Stimulated activated CD8-positive, alpha-beta memory T cell treated with anti-CD3 and anti-CD28 coated beads, Interleukin-7, amount 100 ng/mL, for 48 hours (primary cell): ENCODE measurements at places on chromosomes 12 and 14.

- no peak for DNase-seq
Observed at GRCh38 chr12:110312581-110313360, 31.7 kb downstream of the ATP2A2 start.

GRCh38 chr14:44565968-44566367 is 58.9 kb upstream of the FSCB start:
- DNase-seq, result no peak

DNA sequence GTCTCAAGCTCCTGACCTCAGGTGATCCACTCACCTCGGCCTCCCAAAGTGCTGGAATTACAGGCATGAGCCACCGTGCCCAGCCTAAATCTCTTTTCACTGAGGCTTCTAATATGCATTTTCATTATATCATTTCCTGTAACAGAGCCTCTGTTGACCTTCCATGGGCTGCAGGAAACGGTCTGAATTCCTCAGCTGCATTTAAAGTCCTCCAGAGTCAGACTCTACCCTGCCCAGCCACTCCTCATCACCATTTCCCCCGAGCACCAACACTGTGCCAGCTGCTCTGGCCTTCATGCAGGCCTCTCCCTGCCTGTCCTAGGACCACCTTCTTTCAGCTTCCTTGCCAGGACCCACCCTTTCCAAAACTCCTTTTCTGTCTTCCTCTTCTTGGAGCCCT is 9.8 kb upstream of the NFKBIA start:
- no peak for DNase-seq

DNA sequence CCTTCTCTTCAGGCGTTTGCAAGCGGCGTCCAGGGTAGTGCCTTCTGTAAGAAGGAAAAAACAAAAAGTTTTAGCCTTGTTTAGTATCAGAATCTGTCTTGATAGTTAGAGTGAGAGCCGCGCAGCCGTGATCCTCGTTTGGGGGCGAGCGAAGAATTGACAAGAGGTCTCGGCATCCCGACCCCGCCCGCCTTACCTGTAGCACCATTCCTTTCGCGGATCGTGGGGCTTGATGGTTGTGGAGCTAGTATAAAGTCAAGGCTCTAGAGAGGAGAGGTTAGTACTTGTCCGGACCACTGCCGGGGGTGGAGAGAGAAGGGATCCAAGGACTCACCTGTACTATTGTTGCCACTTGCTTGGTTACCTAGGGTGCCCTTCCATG is 494 bp downstream of the TMTC3 start:
- DNase-seq, result no peak

- no peak for DNase-seq
Observed at GRCh38 chr12:69765515-69765914, 26.9 kb downstream of the RAB3IP start.

GRCh38 chr12:6343518-6343917 is 1.6 kb upstream of the TNFRSF1A start:
- DNase-seq, result no peak

DNA sequence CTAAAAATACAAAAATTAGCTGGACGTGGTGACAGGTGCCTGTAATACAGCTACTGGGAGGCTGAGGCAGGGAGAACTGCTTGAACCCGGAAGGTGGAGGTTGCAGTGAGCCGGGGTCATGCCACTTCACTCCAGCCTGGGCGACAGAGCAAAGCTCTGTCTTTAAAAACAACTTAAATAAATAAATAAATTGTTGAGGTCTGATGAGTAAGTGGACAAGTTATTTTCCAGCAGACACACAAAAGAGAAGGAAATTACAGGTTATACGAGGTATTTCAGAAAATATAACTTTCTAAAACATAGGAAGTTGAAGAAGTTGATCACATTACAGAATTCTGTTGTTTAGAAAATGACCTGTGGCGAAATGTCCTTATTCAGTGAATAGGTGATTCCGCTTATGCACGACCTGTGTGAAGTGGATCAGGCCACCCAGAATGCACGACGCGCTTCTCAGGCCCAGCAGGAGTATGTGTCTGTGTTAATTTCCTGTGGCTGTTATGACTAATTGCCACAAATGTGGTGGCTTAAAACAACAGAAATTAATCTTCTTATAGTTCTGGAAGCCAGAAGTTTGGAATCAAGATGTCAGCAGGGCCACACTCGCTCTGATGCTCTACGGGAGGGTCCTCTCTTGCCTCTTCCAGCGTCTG is 38.1 kb downstream of the P2RX7 start:
- no peak for DNase-seq

DNA sequence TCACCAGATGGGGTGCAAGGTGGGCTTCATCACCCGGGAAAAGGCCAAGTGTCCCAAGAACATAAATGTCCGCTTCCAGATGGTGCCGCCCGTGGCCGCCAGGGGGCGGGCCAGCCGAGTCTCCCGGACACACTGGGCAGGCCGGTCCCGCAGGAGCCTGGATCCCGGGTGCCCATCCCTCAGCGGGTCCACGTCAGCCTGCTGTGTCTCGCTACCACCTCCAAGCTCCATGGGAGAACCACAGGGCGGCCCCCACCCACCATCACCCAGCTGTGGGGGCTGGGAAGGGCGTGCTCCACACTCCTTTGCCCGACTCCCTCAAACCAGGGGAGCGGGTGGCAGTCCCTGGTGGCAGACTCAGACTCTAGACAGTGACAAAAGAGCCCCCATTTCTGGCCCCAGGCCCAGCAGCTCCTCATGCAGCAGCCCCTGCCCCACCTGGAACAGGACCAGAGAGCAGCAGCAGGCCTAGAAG is 22.0 kb upstream of the NUDT14 start:
- DNase-seq, result peak; percentile 27

GRCh38 chr14:88007608-88008007 is 2.7 kb downstream of the GPR65 start:
- no peak for DNase-seq

DNA sequence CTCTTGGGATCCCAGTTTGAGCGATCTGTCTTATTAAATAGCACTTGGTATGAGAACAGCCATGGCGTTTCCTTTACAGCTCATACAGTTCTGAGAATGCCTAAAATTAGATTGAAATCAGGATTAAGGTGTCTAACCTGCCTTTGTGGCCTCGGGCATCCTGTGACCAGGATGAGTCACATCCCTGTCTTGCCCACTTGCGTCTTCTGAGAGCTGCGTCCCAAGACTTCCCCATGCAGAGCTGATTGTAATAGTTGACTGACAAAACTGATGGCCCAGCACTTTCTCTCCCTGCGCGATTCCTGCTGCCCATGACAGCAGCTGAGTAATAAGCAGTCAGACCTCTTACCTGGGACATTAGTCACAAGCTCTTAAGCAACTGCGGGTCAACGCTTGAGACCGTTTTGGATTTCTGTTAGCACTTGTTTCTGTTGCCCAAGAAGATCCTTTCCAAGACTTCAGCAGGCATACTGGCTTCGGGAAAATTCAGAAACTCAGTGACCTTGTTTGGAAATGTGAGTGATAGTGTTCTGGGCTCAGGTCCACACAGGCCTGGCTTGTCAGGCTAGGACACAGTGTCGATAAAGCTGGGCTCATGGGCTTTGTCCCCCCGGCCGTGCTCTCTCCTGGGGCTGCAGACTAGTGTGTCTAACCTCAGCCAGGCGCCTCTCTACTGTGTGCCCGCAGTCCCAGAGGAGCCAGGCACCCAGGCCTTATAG is 169.9 kb upstream of the HIF1A start:
- peak; percentile 55 for DNase-seq

GRCh38 chr12:690466-690865 is 27.2 kb upstream of the NINJ2 start:
- DNase-seq, result no peak

GRCh38 chr14:84129941-84130340 is 1400.0 kb upstream of the FLRT2 start:
- DNase-seq, result no peak

DNA sequence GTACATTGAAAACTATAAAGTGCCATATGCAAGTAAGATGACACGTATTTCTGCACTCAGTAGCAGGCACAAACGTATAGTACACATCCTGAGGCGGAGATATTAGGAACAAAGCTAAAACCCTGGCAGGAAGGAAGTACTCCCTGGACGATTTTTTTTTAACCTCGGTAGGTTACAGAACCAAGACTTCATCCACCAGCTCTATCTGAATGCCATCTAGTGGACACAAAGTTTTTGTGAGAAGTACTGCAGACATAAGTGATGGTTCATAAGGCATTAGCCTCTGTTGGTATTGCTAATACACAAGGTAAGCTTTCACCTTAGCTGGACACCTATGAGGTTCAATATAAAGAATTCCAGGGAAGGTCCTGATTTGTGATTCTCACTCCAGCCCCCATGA is 83.0 kb upstream of the CCDC196 start:
- DNase-seq, result no peak

DNA sequence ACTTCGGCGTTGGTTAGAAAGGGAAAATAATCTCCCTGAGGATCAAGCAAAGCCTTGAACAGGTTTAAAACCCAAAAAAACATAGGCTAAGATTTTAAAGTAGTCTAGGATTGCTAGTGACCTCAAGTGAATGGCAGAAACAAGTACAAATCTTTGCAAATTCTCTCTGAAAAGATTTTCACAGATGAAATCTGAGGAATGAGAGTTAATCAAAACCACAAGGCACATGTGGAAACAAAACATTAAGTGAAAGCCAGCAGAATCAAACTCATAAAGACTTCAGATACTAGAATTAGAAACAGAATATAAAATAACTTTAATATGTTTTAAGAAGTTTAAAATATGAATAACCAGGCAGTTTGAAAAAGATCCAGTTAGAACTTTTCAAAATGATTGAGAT is 52.2 kb upstream of the CFL2 start:
- DNase-seq, result no peak

GRCh38 chr14:99664058-99664936 is 19.4 kb downstream of the HHIPL1 start:
- DNase-seq, result no peak

DNA sequence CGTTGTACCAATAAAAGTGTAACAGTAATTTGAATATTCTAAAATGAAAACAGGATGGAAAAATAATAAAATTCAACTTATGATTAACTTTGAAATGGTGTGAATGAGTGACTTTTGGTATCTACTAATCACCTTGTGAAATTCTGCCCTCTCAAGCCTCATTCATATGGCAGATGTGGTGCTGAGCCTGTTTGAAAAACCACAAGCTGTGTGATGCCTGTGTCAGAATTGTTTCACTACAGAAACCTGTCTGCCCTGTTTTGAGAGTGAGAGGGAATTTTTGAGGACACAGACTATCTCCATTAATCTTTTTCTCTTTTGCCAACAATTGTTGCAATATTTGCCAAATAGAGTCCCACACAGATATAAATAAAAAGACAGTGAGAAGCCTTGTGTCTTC is 3.9 kb upstream of the RNU6-7 start:
- DNase-seq, result no peak

DNA sequence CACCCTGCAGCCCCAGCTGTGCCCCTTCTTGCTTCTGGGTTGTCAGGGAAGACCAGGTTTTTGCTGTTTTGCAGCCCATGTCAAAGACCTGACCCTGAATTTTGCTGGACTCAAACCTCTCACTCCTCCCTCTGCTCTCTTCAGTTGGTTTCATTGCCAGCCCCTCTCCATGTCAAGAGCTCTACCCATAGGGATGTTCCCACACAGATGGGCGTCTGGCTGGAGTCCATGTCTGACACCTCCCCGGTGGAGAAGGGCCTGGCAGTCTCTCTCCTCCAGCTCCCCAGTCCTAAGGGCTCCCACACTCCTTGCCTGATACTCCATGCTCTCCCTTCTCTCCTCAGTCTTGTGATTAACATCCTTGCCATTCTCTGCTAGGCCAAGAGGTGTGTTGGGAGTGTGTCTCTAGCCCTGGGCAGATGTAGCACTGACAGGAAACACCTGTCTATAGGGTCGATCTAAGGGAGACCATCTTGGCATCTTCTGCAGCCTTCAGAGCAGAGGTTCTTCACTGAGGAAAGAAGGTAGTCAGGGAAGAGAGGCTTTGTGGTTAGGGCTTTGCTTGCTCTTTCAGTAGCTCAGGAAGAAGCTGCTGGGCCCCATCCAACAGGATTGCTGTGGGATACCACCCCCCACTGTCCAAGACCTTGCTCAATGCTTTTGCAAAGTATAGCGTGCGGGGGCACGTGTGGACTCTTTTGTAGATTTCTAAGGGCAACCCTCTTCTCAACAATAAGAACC is 4.7 kb downstream of the ASIC1 start:
- no peak for DNase-seq

DNA sequence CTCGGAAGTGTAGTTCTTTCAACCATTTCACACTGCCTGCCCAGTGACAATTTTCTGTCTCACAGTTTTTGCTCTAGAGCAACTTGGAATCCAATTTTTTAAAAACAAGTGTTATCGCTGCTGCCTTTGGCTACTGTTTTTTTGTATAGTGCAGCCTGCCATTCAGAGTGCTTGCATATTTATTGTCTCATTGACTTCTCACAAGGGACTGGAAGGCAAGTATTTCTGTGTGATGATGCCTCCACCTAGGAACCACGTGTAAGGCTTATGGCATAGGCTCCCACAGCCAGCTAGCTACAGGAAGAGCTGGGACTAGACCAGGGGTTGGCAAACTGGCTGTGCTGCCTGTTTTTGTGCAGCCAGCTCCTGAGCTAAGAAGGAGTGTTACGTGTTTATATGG is 903 bp downstream of the PARPBP start:
- DNase-seq, result no peak

DNA sequence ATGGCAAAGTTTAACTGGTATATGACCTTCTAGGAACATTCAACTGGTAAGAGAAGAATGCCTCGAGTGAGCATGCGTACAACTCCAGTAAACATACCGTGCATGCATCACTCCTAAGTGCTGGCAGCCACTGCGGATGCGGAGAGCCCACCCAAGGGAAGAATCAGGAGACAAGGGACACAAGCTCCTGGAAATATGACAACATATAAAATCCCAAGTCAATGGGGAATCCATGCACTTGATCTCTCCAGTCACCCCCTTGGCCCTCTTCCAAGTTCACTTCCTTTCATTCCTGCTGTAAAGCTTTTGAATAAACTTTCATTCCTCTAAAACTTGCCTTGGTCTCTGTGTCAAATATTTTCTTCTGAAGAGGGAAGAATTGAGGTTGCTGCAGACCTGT is 168.7 kb upstream of the TMCC3 start:
- DNase-seq, result no peak

GRCh38 chr12:33222357-33222756 is 217.3 kb downstream of the SYT10 start:
- no peak for DNase-seq

GRCh38 chr14:32754209-32754608 is 184.5 kb upstream of the NPAS3 start:
- DNase-seq, result no peak

- no peak for DNase-seq
Observed at GRCh38 chr14:96119947-96120346, 80.8 kb downstream of the C14orf132 start.

- DNase-seq, result no peak
Observed at GRCh38 chr12:6307529-6307928, 3.0 kb upstream of the PLEKHG6 start.

- no peak for DNase-seq
Observed at GRCh38 chr12:5402009-5402935, 29.6 kb upstream of the NTF3 start.

GRCh38 chr12:121905746-121906145 is 12.6 kb upstream of the CFAP251 start:
- no peak for DNase-seq

- DNase-seq, result peak; percentile 61
Observed at GRCh38 chr14:20530771-20531571, 25.6 kb downstream of the RNASE10 start.

GRCh38 chr12:57309420-57309819 is 58.4 kb upstream of the STAC3 start:
- DNase-seq, result no peak
